DMS53 (cell line): ENCODE measurements at places on chromosomes 2 and 18.
A peak's percentile ranks its signal among the peaks of the same experiment; 100 is the strongest.

- DNase-seq = peak; percentile 84
Measured at GRCh38 chr2:239274391-239275043, 126.3 kb downstream of the HDAC4 start.

DNA sequence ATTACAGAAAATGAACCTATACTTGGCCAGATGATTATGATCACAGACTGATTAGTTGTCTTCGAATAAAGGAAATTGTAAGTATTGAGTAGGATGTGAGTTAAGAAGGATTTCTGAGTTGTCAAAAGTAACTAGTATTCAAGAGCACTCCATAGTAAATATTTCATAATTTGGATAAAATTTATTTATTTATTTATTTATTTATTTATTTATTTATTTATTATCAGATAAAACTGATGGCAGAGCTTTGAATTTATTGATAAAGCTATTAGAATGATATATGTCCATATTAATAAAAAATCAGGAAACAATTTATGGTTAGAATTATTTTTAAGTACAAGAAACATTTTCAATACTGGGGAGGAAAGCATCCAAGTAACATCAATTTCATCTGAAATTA lies 1634.1 kb downstream of the LRP1B start:
- DNase-seq = no peak

GRCh38 chr2:99278793-99279291 lies 22.2 kb downstream of the LYG1 start:
- peak; percentile 88 for DNase-seq

DNA sequence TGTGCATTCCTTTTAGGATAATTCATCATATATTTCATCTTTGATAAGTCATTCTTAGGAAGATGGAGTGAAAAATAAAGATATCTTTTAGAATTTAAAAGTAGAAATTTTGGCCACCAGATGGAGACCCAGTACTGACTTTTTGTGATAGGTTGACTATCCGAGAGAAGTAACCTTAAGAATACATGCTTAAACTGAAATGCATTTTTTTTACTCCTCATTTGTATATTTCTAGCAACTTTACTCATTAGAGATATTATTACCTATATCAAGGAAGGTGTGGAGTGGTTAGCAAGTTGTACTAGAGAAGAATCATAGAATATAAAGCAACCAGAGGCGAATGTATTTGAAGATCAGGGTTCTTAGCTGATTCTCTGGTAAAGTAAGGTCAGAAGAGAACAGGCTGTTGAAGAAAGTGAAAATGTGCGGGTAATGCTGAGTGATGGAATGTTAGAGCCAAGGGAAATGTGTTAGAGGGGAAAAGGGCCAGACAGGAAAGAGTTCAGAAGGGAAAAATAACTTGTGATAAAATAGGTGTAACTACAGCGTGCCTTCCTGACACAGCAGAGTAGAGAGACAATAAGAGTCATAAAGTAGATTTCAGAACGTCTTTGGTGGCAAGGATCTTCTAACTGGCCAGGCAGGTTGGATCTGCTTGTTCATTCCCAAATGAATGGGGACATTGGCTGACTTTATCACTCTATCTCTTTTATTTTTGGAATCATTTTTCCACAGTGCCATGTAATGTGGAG lies 52.3 kb downstream of the TDRD15 start:
- DNase-seq = peak; percentile 57

- no peak for DNase-seq
Measured at GRCh38 chr18:3540805-3541548, 91.0 kb downstream of the TGIF1 start.

GRCh38 chr18:48133671-48134251 lies 203.3 kb upstream of the SMAD2 start:
- DNase-seq = peak; percentile 94

GRCh38 chr2:9797681-9798556 lies 45.4 kb upstream of the TAF1B start:
- peak; percentile 87 for DNase-seq

GRCh38 chr2:136131961-136132824 lies 14.2 kb upstream of the CXCR4 start:
- DNase-seq = no peak

- DNase-seq = no peak
Measured at GRCh38 chr2:205771031-205771430, 88.7 kb downstream of the NRP2 start.

GRCh38 chr2:7262727-7263126 lies 345.5 kb downstream of the RNF144A start:
- DNase-seq = no peak

DNA sequence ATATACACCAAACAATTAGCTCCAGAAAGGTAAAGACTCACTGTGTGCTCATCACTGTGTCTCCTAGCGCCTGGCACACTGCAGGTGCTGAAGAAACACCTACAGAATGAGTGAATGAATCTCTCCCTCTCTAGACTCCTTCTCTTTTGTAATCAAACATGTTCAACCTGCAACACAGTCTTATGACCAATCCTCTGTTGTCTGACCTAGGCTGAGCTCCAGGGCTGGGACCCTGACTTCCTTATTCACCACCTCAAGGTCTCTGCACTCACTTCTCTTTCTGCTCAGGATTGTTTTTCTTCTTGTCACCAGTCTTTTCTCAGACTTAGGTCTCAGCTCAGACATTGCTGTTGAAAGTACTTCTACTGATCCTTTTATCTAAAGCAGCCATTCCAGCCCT lies 9.8 kb downstream of the CKAP2L start:
- no peak for DNase-seq

DNA sequence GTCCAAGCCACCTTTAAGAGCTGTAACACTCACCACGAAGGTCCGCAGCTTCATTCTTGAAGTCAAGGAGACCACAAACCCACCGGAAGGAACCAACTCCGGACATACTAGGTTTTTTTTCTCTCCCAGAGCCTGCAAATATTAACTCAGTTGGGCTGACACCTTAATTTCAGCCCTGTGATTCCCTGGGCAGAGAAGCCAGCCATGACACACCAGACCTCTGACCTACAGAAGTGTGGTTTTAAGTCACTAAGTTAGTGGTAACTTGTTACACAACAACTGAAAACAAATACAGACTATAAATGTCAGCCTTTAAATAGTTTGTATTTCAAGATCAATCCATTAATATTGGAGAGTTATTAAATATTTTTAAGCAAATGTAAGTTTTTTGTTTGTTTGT lies 855.1 kb downstream of the TMEM182 start:
- no peak for DNase-seq

GRCh38 chr18:57276829-57277228 lies 75.5 kb upstream of the ST8SIA3 start:
- DNase-seq = no peak

- DNase-seq = no peak
Measured at GRCh38 chr18:67216846-67217245, 299.7 kb downstream of the DSEL start.

GRCh38 chr2:94986392-94986963 lies 39.0 kb upstream of the MAL start:
- DNase-seq = peak; percentile 89

GRCh38 chr18:54151376-54151775 lies 73.1 kb downstream of the MBD2 start:
- no peak for DNase-seq

DNA sequence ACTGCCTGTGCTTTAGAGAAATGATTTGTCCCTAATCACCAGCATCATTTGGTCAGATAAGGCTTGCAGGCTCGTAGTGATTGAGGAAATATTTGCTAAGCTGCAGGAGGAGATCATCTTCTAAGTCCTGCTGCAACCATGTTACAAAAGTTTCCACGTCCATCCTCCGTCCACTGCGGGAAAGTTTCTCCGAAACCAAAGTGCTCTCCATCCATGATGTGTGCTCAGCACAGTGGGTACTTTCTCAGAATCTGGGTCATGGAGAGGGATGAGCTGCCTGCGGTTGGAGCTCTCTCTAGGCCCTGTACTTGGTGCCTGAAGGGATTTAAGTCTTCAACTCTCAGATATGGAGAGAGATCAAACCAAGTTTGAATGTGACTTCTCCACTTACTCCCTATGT lies 39.3 kb downstream of the IL1RL2 start:
- no peak for DNase-seq

DNA sequence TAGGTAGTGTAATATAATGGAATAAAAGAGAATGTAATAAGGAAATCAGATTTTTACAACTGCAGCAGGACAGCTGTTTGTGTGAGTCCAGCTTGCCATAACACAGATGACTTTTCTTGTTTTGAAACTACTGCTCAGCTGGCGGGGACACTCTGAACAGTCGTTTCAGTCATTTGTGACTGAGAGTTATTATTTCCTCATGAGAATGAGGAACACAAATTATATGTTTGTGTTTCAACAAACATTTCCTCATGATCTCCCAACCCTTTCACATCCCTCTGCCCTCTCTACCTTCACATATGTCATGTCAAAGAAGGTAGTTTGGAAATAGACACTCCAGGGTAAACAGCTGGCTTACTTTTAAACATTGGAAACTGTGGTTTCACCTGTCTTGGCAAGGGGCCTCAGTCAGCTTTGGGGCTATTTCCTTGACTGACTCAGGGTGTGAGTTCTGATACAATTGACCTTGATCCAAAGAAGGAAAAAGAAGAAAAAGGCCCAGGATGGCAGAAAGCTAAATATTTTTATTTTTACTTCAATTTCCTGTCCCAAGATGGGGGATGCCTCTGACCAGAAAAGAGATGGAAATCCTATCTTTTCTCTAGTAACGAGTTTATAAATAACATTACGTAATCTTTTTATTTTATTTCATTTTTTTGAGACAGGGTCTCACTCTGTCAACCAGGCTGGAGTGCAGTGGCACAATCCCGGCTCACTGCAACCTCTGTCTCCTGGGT lies 593 bp downstream of the SP140L start:
- DNase-seq = peak; percentile 45

DNA sequence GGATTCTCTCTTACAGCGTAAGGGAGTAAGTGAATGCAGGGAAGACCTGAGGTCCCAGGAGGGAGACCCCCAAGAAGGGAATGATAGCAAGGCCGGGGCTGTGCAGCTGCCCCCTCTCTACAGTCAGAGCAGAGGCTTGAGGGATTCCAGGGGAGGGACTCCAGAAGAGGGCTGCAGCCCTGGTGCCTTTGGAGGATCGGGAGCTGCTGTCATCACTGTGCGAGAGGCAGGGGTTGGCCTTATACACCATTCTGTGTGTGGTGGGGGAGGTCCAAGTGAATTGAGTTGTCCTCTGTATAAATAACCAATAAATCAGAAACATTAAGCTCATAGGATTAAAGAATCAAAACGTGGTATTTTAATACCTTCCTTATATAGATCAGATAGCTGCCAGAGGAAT lies 114.9 kb downstream of the GLI2 start:
- no peak for DNase-seq

GRCh38 chr2:55430211-55430975 lies 10.7 kb upstream of the CCDC88A start:
- no peak for DNase-seq

DNA sequence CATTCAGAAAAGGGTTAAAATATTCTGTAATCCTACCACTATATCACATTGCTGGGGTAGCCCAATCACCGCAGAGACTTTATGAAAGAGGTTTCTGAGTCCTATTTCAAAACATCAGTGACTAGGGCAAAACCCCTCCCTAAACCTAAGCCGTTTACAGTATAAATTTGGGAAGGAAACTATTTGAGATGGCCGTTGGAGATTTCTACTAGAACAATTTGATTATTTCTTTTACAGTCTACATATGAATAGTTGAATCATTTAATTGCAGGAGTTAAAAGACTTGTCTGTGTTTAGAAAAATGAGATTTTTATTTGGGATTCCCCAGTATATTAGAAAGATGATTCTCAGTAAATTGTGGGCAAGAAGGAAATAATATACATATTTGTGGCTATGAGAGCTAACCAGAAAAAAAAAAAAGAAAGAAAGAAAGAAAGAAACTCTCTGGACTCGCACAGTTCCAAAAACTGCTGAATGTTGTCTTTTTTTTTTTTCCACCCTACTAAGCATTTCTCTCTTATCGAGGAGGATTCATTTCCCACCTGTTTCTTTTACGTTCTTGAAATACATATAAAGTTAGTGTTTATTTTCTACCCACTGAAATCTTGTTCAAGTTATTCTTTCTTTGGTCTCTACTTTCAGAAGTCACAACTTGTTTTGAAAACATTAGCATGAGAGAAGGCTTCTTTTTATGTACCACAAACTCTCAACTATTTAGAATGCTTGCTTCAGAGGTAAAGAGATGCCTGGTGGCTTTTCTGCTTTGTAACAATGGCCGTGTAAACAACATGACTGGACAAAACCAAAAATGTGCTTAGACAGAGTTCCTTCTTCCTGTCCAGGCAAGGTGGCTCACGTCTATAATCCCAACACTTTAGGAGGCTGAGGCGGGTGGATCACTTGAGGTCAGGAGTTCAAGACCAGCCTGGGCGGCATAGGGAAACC lies 65.9 kb downstream of the BCL2 start:
- DNase-seq = peak; percentile 27

GRCh38 chr2:106104332-106105062 lies 89.6 kb downstream of the UXS1 start:
- DNase-seq = peak; percentile 87

GRCh38 chr2:239394346-239394945 lies 6.4 kb downstream of the HDAC4 start:
- DNase-seq = no peak

GRCh38 chr2:63537306-63537705 lies 51.0 kb downstream of the WDPCP start:
- DNase-seq = no peak

DNA sequence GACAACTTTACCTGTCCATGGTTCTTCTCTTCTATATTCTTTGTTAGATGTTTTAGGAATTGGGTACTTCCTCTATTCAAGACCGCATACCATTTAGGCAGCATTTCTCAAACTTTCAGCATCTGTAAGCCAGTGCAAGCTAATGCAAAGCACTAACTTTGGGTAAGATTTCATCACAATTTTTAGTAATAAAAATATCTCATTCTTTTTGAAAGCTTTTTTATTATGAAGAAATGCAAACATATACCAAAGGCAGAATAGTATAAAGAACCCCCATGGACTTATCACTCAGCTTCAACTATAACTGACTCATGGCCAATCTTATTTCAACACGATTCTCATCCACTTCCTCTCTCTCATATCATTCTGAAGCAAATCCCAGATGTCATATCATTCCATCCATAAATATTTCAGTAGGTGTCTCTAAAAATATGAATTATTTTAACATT lies 32.9 kb downstream of the INO80C start:
- DNase-seq = no peak

DNA sequence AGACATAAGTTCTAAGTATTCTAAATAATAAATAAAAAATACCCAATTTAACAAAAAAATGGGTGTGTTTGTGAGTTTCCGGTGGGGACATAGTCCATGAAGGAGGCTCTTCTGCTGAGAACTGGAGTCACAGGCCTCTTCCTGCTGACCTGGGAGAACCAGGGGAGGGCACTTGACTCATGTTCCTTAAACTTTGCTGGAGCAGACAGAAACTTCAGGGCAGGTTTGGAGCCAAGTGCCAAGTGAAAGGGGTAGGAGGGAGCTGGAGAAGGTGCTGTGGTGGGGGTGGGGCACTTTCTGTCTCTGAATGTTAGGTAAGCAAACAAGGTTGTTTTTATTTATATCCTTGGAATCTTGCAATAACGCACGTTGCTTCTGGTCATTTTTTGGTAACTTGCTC lies 78.8 kb upstream of the TTN start:
- no peak for DNase-seq

DNA sequence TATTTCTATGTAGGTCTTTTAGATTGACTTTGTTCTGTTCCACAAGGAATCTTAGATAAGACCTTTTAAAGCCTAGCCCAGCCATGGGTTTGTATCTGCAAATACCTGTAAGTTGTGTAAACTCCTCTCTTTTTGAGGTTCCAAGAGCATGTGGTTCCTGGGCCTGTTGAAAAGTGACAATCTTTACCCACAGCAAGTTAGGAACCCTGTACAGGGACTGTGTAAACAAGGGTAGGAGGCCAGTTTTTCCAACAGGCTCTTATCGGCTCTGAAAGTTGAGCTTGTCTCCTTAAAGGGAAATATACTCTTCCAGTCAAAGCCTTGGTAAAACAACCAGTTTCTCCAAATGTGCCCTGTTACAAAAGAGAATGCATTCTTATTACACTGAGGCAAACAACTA lies 15.3 kb upstream of the ASXL3 start:
- DNase-seq = no peak
